ENCODE measurements at places on chromosomes 16 and 17.

DNA sequence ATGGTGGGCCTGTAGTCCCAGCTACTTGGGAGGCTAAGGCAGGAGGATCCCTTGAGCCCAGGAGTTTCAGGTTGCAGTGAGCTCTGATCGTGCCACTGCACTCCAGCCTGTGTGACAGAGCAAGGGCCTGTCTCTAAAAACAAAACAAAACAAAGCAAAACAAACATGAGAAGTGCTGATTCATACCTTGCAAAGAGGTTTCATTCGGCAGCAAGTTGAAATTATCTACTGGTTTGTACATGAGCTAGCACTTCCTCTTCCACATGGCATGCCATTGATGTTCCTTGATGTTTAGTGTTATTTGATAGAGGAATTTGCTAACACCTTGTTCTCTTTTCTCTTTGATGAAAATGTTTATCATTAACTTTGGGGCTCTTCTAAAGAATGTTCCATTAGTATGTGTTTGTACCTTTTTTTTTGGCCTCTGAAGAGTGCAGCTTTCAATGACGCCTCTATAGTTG lies 50.6 kb downstream of the SPECC1 start:
- DNase-seq: no peak

- no peak for DNase-seq
These were observed 232.5 kb upstream of the ZFHX3 start for GRCh38 chr16:73280388-73280787.

GRCh38 chr16:84036131-84036530 lies 6.5 kb downstream of the SLC38A8 start:
- DNase-seq: no peak

GRCh38 chr17:81607431-81607830 lies 29.5 kb downstream of the NPLOC4 start:
- no peak for DNase-seq

- no peak for DNase-seq
These were observed 20.2 kb downstream of the CBFA2T3 start for GRCh38 chr16:88956546-88957432.

GRCh38 chr17:79992649-79993389 lies 42.9 kb downstream of the TBC1D16 start:
- no peak for DNase-seq

DNA sequence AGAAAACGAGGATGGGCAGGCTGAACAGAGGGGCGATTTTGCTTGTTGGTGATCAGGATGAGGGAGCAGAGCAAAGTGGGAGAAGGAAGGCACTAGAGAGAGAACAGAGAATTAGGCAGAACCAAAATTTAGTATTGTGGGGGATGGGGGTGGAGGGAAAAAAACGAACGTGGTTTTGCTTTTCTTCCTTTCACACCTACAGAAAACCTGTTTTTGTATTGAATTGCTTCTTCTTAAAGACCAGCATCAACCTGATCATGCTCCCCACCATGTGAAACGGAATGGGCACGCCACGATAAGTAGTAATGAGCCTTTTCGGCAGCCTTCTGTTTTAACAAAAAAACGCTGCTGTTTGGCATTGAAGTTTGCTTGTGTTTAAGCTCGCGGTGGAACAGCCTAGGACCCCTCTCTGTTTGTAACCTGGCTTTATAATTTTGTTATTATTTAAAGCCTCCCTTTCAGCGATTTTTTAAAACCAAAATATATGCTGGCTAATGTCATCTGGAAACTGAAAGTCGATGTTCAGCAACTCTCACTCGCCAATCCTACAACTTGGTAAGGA lies 36.8 kb downstream of the ERCC4 start:
- no peak for DNase-seq

- DNase-seq: no peak
These were observed 14.6 kb downstream of the RND2 start for GRCh38 chr17:43039646-43040045.

GRCh38 chr17:33109336-33110072 lies 117.9 kb downstream of the SPACA3 start:
- DNase-seq: no peak

DNA sequence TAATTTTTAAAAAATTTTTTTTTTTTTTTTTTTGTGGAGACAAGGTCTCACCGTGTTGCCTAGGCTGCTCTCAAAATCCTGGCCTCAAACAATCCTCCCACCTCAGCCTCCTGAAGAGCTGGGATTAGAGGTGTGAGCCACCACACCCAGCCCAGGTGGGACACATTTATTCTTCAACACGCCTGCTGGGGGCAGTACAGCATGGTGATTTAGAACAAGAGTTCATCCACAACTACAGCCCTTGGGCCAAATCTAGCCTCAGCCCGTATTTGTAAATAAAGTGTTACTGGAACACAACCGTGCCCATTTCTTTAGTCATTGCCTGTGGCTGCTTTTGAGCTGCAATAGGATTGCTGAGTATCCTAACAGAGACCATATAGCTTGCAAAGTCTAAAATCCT lies 92.8 kb downstream of the KATNIP start:
- DNase-seq: no peak

DNA sequence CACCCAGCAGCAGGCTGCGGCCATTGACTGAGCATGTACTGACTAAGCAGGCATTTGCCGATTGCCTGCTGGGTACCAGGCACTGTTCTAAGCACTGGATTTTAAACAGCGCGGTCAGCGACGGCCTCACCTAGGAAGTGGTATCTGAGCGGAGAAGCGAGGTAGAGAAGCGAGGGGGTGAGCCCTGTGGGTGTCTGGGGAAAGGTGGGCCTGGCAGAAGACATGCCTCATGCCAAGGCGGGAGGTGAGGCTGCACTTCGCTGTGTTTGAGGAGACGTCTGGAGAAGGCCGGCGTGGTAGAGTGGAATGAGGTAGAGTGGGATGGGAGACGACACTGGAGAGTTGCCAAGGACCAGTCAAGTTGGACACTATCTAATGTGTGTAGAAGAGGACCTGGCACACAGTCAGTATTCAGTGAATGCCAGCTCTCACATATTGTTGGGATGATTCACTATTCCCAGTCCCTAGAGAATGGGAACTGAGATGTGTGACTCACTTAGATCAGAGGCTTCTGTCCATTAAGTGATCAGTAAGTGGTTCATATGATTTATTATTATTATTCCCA lies 14.4 kb downstream of the SYCE1L start:
- DNase-seq: no peak

- DNase-seq: no peak
These were observed 3.9 kb upstream of the FXR2 start for GRCh38 chr17:7618608-7619007.

GRCh38 chr17:75811174-75811573 lies 26.6 kb downstream of the UNK start:
- no peak for DNase-seq

DNA sequence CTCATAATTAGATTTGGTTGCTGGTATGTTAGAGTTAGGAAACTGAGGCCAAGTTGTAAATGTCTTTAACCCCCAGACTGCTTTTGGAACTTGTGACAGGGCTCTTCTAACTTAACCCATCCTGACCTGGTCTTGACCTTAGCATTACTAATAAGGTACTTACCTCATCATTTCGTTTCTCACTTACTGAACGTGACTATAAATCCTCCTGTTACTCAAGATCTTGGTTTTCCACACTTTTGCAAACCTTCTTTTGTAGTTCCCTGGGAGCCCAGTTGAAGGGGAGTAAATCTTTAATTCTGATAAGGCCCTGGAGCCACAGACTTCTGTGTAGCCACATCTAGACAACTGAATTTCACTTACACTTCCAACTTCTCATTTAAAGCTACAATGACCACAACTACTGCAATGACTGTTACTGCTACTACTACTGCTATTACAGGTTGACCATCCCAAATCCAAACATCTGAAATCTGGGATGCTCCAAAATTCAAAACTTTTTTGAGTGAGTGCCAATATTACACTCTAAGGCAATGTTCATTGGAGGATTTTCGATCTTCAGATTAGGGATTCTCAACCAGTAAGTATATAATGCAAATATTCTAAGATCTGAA lies 248.8 kb upstream of the TBX2 start:
- no peak for DNase-seq

GRCh38 chr17:28347261-28347891 lies 10.0 kb downstream of the POLDIP2 start:
- no peak for DNase-seq

GRCh38 chr17:48759288-48759687 lies 30.7 kb upstream of the HOXB13 start:
- DNase-seq: no peak

- no peak for DNase-seq
These were observed 39.7 kb upstream of the CREBBP start for GRCh38 chr16:3920206-3920605.

DNA sequence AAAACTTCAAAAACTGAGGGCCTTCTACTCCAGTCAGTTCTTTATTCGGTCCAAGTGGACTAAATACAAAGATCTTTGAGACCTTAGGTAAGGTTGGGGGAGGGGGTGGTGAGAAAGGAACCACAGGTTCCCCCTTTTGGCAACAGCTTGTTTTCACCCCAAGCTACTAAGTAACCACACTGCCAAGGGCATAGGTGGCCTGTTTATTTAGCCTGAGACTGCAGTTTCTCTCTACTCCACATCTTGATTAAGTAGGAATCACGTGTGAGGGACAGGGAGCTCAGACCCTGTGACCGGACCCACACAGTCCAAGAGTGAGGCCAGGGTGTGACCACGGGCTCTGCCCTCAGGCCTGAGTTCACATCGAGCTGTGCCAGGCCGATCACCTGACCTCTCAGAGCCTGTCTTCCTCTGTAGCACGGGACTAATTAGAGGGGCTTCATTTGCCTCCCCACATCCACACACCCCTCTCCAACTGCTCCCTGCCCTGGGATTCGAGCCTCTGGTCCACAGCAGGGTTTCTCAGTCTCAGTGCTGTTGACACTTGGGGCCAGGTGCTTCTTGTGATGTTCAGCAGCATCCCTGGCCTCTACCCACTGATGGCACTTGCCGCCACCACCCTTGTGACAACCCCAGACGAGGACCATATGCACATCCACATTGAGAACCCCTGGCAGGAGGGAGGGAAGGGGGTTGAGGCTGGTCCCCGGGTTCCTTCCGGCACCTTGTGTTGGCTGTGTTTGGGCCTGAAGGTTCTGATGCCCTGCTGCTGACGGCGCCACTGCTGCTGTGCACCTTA lies 17.8 kb downstream of the ST6GALNAC2 start:
- no peak for DNase-seq

- DNase-seq: no peak
These were observed 14.7 kb downstream of the RABEP2 start for GRCh38 chr16:28910086-28911031.

DNA sequence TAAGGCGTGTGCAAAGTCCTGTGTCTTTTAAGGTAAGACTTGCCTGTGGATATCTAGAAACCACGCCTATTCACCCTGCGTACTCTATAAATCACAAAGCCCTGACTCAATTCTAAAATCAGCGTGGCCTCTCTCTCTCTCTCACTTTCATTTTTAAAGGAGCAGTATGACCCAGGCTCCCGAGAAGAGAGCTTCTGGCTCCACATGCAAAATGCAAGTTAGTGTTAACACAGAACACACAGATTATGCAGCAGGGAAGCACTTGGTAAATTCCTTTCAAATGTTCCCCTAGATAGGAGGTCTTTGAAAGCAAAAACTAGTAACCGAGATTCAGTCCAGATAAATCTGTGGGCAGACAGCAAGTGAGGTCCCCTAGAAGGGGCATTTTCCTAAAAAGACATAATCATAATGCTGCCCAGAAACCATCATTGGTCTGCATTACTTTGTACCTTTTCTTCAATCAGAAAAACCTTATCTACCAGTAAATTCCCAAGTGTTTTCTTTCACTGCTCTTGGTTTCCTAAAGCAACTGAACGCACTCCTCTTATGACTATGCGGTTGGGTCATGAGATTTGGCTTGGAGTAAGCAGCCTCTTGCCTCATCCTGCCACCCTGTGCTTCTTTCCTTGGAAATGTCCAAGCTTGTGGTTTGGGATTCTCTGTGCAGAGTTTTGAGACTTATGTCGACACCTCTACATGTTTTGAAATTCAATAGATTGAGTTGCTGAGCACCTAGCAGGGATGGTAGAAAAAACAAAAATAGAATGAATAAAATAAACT lies 31.7 kb upstream of the KCNJ2 start:
- no peak for DNase-seq

GRCh38 chr17:37089956-37090355 lies 141.2 kb downstream of the AATF start:
- no peak for DNase-seq

DNA sequence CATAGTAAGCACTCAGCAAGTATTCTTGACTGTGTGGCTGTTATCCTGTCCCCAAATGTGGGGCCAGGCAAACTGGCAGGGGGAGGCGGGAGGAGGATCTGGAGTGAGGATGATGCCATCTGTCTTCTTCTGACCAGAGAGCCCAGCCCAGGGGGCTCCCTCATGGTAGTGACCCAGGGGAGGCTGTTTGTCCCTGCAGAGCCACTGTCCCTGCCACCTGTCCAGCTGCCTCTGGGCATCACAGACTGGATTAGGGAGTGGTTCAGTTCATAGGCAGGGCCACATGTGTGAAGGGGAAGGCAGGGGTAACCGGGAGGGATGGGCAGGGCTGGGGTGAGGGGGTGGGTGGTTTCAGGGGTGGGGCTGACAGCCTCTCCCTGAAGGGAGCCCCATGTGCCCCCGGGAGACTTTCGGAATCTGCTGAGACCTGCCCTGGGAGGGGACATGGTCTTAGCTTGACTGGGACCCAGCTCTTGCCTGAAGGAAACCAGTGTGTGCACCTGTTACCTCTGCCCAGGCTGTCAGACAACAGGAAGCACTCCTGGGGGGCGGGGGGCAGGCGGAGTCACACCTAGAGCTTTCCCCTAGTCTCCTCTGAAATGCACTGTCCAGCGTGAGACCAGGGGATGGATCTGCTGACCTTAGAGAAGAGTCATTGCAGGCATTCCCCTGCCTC lies 15.2 kb downstream of the ARHGAP23 start:
- no peak for DNase-seq

DNA sequence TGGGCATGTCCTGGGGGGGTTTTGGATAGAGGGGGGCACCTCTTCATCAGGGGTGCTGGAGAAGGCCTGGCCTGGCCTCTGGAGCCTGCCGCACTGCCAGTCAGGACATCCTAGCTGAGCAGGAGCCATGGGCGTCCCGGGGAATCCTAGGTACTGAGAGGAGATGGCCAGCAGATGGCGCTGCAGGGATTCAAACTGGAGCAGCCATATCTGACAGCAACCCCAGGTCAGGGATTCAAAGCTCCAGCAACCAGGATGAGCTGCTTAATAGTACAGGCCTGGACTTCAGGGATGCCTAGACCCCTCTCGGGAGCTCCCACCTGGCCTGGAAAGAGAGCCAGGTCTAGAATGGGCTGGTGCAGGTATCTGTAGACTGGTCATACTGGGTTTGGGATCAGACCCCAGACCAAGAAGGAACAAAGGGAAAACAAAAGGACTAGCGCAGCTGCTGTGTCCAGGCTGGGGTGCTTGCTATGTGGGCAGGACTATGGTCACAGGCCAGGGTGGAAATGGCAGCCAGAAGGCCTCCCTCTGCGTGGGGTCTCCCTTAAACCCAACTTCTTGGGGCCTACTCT lies 306.9 kb upstream of the RBFOX1 start:
- peak; percentile 29 for DNase-seq

GRCh38 chr16:10776280-10776679 lies 32.6 kb downstream of the NUBP1 start:
- no peak for DNase-seq
